A549 treated with CORT108297 at 1 μM for 4 hours (cell line): ENCODE measurements at places on chromosomes 13 and 19. TPM values are rescaled to one million over a fixed set of nuclear protein-coding genes. Genes with fewer than 3 reads are reported as not detected.

The ELSPBP1 gene
- not detected in 5 replicates for total RNA-seq

The SHISA7 gene
- total RNA-seq, result 0.02 TPM in 1 of 5 replicates, not detected in the others

The ZNF177 gene
- 0.38 to 0.69 TPM (median 0.57 TPM) in 5 replicates for total RNA-seq

The HSH2D gene
- total RNA-seq, result 0.06 TPM in 1 of 5 replicates, not detected in the others

The SIAH3 gene
- total RNA-seq, result not detected in 5 replicates

The KLK1 gene
- 0.13 to 0.29 TPM (median 0.20 TPM) in 4 of 5 replicates, not detected in the other for total RNA-seq

The ZNF724 gene
- total RNA-seq, result 0.58 to 0.89 TPM (median 0.79 TPM) in 5 replicates

The CLEC11A gene
- 6.0 to 10.9 TPM (median 10.5 TPM) in 5 replicates for total RNA-seq

The CD22 gene
- 0.92 to 1.4 TPM (median 0.99 TPM) in 5 replicates for total RNA-seq

The RINL gene
- total RNA-seq, result 2.2 to 3.1 TPM (median 2.8 TPM) in 5 replicates

The LYL1 gene
- total RNA-seq, result 0.61 to 1.0 TPM (median 0.85 TPM) in 5 replicates

The RFPL4A gene
- total RNA-seq, result 0.31 to 0.54 TPM (median 0.45 TPM) in 5 replicates

The MPND gene
- 5.6 to 12.3 TPM (median 11.6 TPM) in 5 replicates for total RNA-seq

The DACT3 gene
- total RNA-seq, result 0.29 to 0.39 TPM (median 0.31 TPM) in 5 replicates

The IGSF23 gene
- 0.23 to 0.57 TPM (median 0.32 TPM) in 5 replicates for total RNA-seq

The PIK3R2 gene
- total RNA-seq, result 2.1 to 11.0 TPM (median 10.3 TPM) in 5 replicates

The VSIG10L gene
- total RNA-seq, result 6.8 to 12.2 TPM (median 10.4 TPM) in 5 replicates

The STXBP2 gene
- total RNA-seq, result 32.2 to 44.6 TPM (median 42.6 TPM) in 5 replicates

The PEX11G gene
- 1.3 to 2.6 TPM (median 2.1 TPM) in 5 replicates for total RNA-seq

The ZSCAN1 gene
- not detected in 5 replicates for total RNA-seq

The FXYD5 gene
- 199 to 233 TPM (median 227 TPM) in 5 replicates for total RNA-seq

The B9D2 gene
- 25.1 to 33.2 TPM (median 32.2 TPM) in 5 replicates for total RNA-seq

The ZSCAN22 gene
- total RNA-seq, result 2.4 to 2.7 TPM (median 2.6 TPM) in 5 replicates

The PRR20C gene
- not detected in 5 replicates for total RNA-seq

The KLK3 gene
- total RNA-seq, result not detected in 5 replicates

The FUT3 gene
- 0.06 TPM in 2 of 5 replicates, not detected in the others for total RNA-seq

The SRRM5 gene
- 0.65 to 1.3 TPM (median 0.76 TPM) in 5 replicates for total RNA-seq

The HMG20B gene
- total RNA-seq, result 44.7 to 72.4 TPM (median 69.9 TPM) in 5 replicates
